ENCODE measurements at places on chromosomes 7 and 10. TPM values are rescaled to one million over a fixed set of nuclear protein-coding genes. Genes with fewer than 3 reads are reported as not detected.

- no peak for DNase-seq
Measured at GRCh38 chr7:37703361-37703760, 19.8 kb downstream of the GPR141 start.

DNA sequence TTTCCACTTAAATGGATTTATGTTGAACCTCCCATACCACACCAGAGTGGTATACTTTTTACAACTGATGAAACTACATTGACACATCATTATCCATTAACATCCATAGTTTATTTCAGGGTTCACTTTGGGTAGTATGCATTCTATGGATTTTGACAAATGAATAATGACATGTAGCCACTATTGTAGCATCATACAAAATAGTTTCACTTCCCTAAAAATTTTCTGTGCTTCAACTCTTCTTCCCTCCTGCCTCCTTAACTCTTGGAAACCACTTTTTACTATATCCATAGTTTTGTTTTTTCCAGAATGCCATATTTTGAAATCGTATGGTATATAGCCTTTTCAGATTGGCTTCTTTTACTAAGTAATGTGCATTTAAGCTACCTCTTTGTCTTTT is 199.5 kb upstream of the TMEM196 start:
- DNase-seq: no peak

DNA sequence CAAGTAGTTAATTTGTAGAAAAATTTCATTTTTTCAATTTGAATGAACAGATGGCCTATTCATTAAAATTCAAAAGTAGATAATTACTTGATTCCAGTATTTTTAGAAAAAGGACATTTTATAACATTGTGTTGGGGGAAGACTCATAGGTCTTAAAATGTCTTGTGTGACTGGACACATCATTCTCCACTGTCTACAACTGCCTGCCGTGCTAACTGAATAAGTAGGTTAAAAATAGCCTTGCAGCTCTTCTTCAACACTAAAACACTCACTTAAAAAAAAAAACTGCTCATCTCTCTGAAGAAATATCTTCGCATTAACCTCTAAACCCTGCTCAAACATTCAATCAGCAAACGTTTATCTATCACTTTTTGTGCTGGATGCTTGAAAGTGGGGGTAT is 253.8 kb downstream of the CSTF2T start:
- DNase-seq: peak; percentile 30

GRCh38 chr7:140778975-140779374 is 82.5 kb downstream of the NDUFB2 start:
- no peak for DNase-seq

- DNase-seq: no peak
Measured at GRCh38 chr10:24357344-24358004, 148.5 kb downstream of the KIAA1217 start.

OR13A1 gene
- not detected for polyA plus RNA-seq

Data from GM23248 (cell line).